Suprapubic skin (tissue), 4 donors: ENCODE measurements at places on chromosomes 12 and 14. TPM values are rescaled to one million over a fixed set of nuclear protein-coding genes. Genes with fewer than 3 reads are reported as not detected.

Gene STRAP
- 24.5 TPM for total RNA-seq

Gene KRT3
- not detected for total RNA-seq

Gene REC8
- 2.5 TPM for total RNA-seq

Gene GALNT9
- total RNA-seq: not detected

DNA sequence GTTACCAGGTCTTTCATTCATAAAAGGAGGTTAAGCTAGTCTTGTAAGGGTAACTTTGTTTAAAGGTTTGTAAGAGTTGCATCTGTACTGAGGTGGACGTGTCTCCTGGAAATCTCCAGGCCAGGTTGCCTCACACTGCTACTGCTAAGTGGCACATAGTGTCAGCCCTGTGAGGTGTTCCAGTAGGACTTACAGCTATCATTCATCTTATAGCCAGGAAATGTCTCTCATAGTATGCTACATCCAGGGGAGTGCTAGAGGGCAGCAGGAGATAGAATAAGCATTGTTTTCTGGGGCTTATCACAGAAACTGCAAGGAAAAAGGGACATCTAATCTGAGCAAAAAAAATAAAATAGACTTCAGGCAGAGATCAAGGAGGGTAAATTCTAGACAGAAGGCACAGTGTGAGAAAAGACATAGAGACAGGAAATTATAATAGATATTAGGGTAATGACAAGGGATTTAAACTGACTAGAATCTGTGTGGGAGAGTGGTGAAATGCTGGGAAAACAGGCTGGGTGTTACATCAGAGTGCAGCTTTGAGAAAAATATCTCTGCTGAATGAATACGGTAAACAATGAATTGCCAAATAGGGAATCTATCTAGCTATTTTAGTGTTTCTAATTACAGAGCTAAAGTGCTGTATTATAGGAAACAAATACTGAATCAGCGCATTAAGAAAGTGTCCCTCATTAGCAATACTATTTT lies 205.1 kb upstream of the ABCD2 start:
- H3K4me1 ChIP-seq: no peaks in the 10 kb centered on the region
- no peak overlapping the region for H3K4me3 ChIP-seq
- no peaks in the 10 kb centered on the region for H3K27me3 ChIP-seq
- H3K36me3 ChIP-seq: no peaks in the 10 kb centered on the region

DNA sequence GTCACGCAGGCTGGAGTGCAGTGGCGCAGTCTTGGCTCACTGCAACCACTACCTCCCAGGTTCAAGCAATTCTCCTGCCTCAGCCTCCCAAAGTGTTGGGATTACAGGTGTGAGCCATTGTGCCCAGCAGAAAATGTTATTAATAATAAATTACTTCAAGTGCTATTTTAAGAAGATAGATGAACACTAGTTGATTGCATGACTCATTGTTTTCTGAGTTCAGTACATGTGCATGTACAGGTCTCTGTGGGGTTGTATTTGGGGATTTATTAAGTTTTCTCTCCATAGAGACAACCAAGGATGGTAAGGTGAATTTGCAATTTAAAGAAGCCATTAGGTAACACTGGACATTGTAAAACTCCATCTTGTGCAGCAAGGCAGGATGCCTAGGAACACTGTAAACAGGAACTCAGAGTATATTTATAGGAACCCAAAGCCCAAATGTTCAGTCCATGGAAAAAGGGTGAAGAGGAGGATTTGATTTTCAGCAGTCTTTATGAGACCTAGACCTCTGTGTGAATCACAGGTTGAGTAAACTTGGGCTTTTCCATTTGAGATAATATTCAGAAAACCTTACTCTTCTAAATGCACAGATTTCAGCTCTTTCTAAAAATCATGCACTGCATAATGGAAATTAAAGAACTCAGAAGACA lies 49.3 kb upstream of the TMPO start:
- H3K36me3 ChIP-seq: no peaks in the 10 kb centered on the region
- no peak overlapping the region for H3K27ac ChIP-seq

GRCh38 chr14:51302295-51303030 lies 62.4 kb downstream of the TMX1 start:
- no peak overlapping the region for H3K4me3 ChIP-seq
- no peaks in the 10 kb centered on the region for H3K36me3 ChIP-seq
- H3K27ac ChIP-seq: no peak overlapping the region
- H3K4me1 ChIP-seq: peaks cover 20% of the 10 kb centered on the region

DNA sequence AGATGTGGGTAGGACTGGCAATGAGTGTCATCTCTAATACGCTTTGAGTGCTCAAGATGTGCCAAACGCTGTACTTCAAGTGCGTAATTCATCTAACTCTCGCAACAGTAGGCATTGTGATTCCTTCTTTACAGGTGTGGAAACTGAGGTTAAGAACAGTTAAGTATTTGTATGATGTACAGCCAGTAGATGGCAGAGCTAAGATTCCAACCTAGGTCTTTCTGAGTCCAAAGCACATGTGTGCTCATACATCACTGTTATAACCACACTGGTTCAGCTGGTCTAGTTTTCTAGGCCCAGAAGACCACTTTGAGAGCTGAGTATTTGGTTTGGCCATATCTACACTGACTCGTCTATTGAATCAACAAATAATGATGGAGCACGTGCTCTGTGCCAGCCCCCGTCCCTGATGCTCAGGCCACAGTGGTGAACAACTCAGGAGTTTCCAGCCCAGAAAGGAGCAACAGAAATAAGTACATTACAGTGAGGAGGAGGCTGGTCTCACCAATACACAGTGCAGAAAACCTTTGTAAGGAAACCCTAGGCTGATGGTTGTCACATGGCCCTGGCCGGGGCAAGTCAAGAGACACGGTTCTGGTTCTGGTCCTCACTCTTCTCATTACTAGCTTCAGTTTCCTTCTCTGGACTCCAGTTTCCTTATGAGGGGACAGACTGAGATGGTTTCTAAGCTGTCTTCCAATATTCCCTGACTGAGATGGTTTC lies 69.3 kb upstream of the SCN8A start:
- H3K27ac ChIP-seq: no peak overlapping the region
- H3K27me3 ChIP-seq: no peaks in the 10 kb centered on the region
- H3K4me1 ChIP-seq: no peaks in the 10 kb centered on the region
- no peak for DNase-seq

DNA sequence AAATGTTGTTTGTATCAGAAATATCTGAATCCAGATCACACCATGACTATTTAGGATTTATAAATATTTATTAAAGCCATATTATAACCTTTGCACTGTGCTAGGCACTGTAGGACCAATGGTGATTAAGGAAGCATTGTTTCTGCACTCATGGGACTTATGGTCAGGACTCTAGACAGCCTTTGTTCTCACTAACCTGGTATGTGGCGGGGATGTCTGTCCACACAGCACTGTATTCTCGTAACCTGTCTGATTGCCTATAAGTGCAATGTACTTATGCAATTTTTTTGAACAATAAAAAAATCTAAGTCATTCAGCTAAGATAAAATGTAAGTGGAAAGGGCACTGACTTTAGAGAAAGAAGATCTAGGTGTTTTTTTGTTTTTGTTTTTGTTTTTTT lies 6.7 kb upstream of the SSPN start:
- no peak overlapping the region for H3K27ac ChIP-seq
- H3K4me3 ChIP-seq: no peak overlapping the region
- no peaks in the 10 kb centered on the region for H3K36me3 ChIP-seq
- no peak for DNase-seq
- peaks cover 3% of the 10 kb centered on the region for H3K4me1 ChIP-seq

- no peak overlapping the region for H3K27ac ChIP-seq
- no peak for DNase-seq
- no peak overlapping the region for H3K4me3 ChIP-seq
- no peaks in the 10 kb centered on the region for H3K27me3 ChIP-seq
- H3K36me3 ChIP-seq: peaks cover 16% of the 10 kb centered on the region
- peaks cover 27% of the 10 kb centered on the region for H3K4me1 ChIP-seq
These were observed 5.4 kb downstream of the TMBIM4 start for GRCh38 chr12:66164349-66164821.

- H3K27me3 ChIP-seq: no peaks in the 10 kb centered on the region
- H3K4me3 ChIP-seq: no peak overlapping the region
- DNase-seq: no peak
- no peak overlapping the region for H3K27ac ChIP-seq
- peaks cover 41% of the 10 kb centered on the region for H3K4me1 ChIP-seq
These were observed 47.9 kb downstream of the PPP1R12A start for GRCh38 chr12:79886917-79887519.
